Thyroid gland (tissue), 4 donors: ENCODE measurements at places on chromosomes 13 and 19. TPM values are rescaled to one million over a fixed set of nuclear protein-coding genes. Genes with fewer than 3 reads are reported as not detected.
A peak's percentile ranks its signal among the peaks of the same experiment; 100 is the strongest.

The ZNF578 gene
- total RNA-seq: 4.4 TPM

DNA sequence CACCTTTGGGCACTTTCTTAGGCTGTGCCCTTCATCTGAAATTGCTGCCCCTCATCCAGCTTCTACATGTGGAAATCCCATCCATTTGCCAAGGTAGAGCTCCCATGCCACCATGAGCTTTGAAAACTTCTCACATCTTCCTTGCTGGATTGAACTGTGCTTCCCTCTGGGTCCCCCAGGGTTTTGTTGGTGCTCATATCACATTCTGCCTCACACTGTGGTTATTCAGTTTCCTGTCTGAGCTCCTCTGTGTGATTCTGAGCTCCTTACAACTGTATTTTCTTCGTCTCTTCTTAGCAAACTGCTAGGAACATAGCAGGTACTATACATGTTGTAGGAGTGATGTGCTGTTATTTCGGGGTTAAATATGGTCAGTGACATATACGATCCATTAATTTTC is 74.9 kb upstream of the KL start:
- H3K27ac ChIP-seq: no peak overlapping the region
- no peak for DNase-seq
- H3K4me1 ChIP-seq: no peaks in the 10 kb centered on the region
- no peaks in the 10 kb centered on the region for H3K27me3 ChIP-seq
- H3K36me3 ChIP-seq: no peaks in the 10 kb centered on the region

GRCh38 chr19:17325881-17326594 is 8.6 kb downstream of the ANO8 start:
- H3K36me3 ChIP-seq: peaks cover 9% of the 10 kb centered on the region
- H3K4me1 ChIP-seq: peaks cover 22% of the 10 kb centered on the region
- H3K4me3 ChIP-seq: no peak overlapping the region
- no peaks in the 10 kb centered on the region for H3K27me3 ChIP-seq

DNA sequence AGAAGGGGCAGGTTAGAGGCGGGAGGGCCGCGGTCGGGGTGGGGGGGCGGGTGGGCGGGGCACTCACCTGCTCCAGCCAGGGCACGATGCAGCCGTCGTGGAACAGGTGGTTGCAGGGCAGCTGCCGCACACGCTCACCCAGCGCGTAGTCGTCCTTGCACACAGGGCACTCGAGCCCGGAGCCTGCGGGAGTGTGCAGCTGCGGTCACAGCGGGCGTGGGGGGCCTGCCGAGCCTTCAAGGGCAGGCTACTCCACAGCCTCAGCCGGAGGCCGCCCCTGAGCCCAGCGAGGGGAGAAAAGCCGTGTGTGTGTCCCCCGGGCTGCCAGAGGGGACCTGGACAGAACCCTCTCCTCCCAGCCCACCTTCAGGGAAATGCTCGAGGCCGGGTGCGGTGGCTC is 8.6 kb downstream of the FGF22 start:
- no peaks in the 10 kb centered on the region for H3K27me3 ChIP-seq
- peaks cover 48% of the 10 kb centered on the region for H3K36me3 ChIP-seq
- no peak overlapping the region for H3K4me3 ChIP-seq
- no peak overlapping the region for H3K27ac ChIP-seq
- no peak for DNase-seq

The CCL25 gene
- total RNA-seq: not detected

The C19orf38 gene
- not detected for total RNA-seq

The ZNF446 gene
- 30.0 TPM for total RNA-seq

The KPNA3 gene
- 29.5 TPM for total RNA-seq

The ZNF443 gene
- total RNA-seq: 4.5 TPM

- no peak overlapping the region for H3K4me3 ChIP-seq
- no peaks in the 10 kb centered on the region for H3K36me3 ChIP-seq
- DNase-seq: no peak
Measured at GRCh38 chr19:55173714-55174409, 6.2 kb downstream of the SYT5 start.

- H3K27me3 ChIP-seq: no peaks in the 10 kb centered on the region
- no peaks in the 10 kb centered on the region for H3K4me1 ChIP-seq
- H3K27ac ChIP-seq: no peak overlapping the region
- no peak overlapping the region for H3K4me3 ChIP-seq
- H3K36me3 ChIP-seq: no peaks in the 10 kb centered on the region
Measured at GRCh38 chr19:32789429-32789828, 69.9 kb downstream of the TDRD12 start.

The BIVM gene
- total RNA-seq: 16.5 TPM

The LMO7 gene
- 129 TPM for total RNA-seq

GRCh38 chr13:101264931-101265330 is 151.4 kb downstream of the NALCN start:
- H3K36me3 ChIP-seq: no peaks in the 10 kb centered on the region
- H3K4me1 ChIP-seq: no peaks in the 10 kb centered on the region
- no peak overlapping the region for H3K27ac ChIP-seq
- no peaks in the 10 kb centered on the region for H3K27me3 ChIP-seq
- no peak for DNase-seq
- no peak overlapping the region for H3K4me3 ChIP-seq

- no peaks in the 10 kb centered on the region for H3K36me3 ChIP-seq
- no peak overlapping the region for H3K4me3 ChIP-seq
- peaks cover 9% of the 10 kb centered on the region for H3K4me1 ChIP-seq
Measured at GRCh38 chr19:47560999-47561398, 11.9 kb downstream of the ZNF541 start.

GRCh38 chr13:27971236-27971645 is 2.1 kb upstream of the CDX2 start:
- no peak overlapping the region for H3K27ac ChIP-seq
- peaks cover 15% of the 10 kb centered on the region for H3K27me3 ChIP-seq
- peaks cover 18% of the 10 kb centered on the region for H3K4me1 ChIP-seq
- H3K36me3 ChIP-seq: no peaks in the 10 kb centered on the region
- no peak overlapping the region for H3K4me3 ChIP-seq
- no peak for DNase-seq

DNA sequence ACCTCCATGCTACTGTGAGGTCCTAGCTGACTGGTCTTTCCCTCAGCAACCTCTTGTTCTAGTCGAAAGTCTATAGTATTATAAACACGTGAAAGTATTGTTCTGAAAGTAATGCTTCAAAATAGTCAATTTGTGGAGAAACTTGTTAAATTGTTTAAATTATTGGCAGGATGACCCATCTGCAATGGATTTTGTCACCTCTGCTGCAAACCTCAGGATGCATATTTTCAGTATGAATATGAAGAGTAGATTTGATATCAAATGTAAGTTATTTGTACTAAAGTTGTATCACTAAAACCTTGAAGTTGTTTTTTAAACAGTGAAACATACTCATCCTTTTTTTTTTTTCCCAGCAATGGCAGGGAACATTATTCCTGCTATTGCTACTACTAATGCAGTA is 25.9 kb downstream of the UBA2 start:
- no peaks in the 10 kb centered on the region for H3K27me3 ChIP-seq
- DNase-seq: no peak
- H3K27ac ChIP-seq: no peak overlapping the region

The PEG3 gene
- total RNA-seq: 20.2 TPM

DNA sequence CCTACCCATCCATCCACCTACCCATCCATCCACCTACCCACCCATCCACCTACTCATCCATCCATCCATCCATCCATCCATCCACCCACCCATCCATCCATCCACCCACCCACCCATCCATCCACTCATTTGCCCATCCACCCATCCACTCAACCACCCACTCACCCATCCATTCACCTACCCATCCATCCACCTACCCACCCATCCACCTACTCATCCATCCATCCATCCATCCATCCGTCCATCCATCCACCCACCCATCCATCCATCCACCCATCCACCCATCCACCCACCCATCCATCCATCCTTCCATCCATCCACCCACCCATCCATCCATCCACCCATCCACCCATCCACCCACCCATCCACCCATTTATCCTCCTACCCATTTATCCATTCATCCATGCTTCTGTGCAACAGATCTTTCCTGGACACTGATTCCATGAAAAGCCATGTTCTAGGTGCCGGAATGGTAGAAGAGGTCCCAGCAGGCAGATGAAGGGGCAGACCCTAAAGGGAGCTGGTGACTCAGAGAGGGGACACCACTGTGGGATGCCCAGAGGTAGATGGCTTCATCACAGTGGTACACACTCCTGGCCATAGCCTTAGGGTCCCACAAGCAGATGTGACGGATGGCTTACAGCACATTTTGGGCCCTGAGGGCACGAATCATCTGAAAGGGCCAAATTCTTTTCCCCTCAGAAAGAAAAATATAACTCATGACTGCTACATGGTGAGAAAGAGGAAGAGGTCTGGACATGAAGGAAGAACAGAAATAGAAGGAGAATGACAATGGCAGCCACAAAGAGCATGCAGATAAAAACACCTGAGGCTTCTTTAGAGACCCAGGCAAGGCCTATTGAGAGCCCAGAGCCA is 76.0 kb downstream of the KCTD15 start:
- no peaks in the 10 kb centered on the region for H3K36me3 ChIP-seq
- H3K4me3 ChIP-seq: no peak overlapping the region
- H3K4me1 ChIP-seq: peaks cover 3% of the 10 kb centered on the region
- no peaks in the 10 kb centered on the region for H3K27me3 ChIP-seq

The FGF9 gene
- 0.13 TPM for total RNA-seq

- no peaks in the 10 kb centered on the region for H3K27me3 ChIP-seq
- no peak overlapping the region for H3K4me3 ChIP-seq
- H3K36me3 ChIP-seq: no peaks in the 10 kb centered on the region
- no peaks in the 10 kb centered on the region for H3K4me1 ChIP-seq
- H3K27ac ChIP-seq: no peak overlapping the region
Measured at GRCh38 chr13:65913173-65913572, 1317.0 kb downstream of the PCDH9 start.

The CDX2 gene
- not detected for total RNA-seq

GRCh38 chr13:21675095-21675991 is 4.5 kb downstream of the FGF9 start:
- peak; percentile 60 for DNase-seq
- H3K27ac ChIP-seq: no peak overlapping the region
- H3K4me3 ChIP-seq: peak overlapping the region; percentile 19

- no peak overlapping the region for H3K4me3 ChIP-seq
- H3K27me3 ChIP-seq: no peaks in the 10 kb centered on the region
- peaks cover 11% of the 10 kb centered on the region for H3K4me1 ChIP-seq
- DNase-seq: no peak
- H3K36me3 ChIP-seq: no peaks in the 10 kb centered on the region
Measured at GRCh38 chr13:40370661-40371060, 295.8 kb downstream of the FOXO1 start.

- no peak overlapping the region for H3K4me3 ChIP-seq
- H3K36me3 ChIP-seq: no peaks in the 10 kb centered on the region
- H3K27me3 ChIP-seq: no peaks in the 10 kb centered on the region
Measured at GRCh38 chr13:87129602-87130300, 541.4 kb upstream of the SLITRK5 start.

GRCh38 chr13:110980921-110981320 is 66.1 kb upstream of the ANKRD10 start:
- no peak for DNase-seq
- H3K36me3 ChIP-seq: no peaks in the 10 kb centered on the region
- H3K4me3 ChIP-seq: no peak overlapping the region
- no peaks in the 10 kb centered on the region for H3K27me3 ChIP-seq
- H3K4me1 ChIP-seq: no peaks in the 10 kb centered on the region

The IRS2 gene
- 12.9 TPM for total RNA-seq

DNA sequence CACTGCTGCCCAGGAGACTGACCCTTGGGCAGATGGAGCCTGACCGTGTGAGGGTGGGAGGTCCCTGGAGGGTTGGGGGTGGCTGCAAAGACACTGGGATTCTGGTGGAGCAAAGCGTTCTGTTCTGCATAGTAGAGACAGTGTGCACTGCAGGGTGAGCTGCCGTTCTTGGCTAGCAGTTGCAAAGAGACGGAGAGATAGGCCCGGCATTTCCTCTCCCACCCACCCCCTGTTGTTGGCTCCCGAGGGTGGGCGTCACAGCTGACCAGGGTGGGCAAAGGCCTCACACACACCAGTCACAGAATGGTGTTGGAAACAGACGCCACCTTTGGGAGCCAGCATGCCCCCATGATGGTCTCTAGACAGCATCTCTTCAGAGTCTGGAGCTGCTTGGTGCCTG is 11.4 kb downstream of the TMEM255B start:
- no peak for DNase-seq
- H3K4me3 ChIP-seq: no peak overlapping the region
- no peaks in the 10 kb centered on the region for H3K36me3 ChIP-seq
- H3K4me1 ChIP-seq: no peaks in the 10 kb centered on the region
- no peak overlapping the region for H3K27ac ChIP-seq
- no peaks in the 10 kb centered on the region for H3K27me3 ChIP-seq

DNA sequence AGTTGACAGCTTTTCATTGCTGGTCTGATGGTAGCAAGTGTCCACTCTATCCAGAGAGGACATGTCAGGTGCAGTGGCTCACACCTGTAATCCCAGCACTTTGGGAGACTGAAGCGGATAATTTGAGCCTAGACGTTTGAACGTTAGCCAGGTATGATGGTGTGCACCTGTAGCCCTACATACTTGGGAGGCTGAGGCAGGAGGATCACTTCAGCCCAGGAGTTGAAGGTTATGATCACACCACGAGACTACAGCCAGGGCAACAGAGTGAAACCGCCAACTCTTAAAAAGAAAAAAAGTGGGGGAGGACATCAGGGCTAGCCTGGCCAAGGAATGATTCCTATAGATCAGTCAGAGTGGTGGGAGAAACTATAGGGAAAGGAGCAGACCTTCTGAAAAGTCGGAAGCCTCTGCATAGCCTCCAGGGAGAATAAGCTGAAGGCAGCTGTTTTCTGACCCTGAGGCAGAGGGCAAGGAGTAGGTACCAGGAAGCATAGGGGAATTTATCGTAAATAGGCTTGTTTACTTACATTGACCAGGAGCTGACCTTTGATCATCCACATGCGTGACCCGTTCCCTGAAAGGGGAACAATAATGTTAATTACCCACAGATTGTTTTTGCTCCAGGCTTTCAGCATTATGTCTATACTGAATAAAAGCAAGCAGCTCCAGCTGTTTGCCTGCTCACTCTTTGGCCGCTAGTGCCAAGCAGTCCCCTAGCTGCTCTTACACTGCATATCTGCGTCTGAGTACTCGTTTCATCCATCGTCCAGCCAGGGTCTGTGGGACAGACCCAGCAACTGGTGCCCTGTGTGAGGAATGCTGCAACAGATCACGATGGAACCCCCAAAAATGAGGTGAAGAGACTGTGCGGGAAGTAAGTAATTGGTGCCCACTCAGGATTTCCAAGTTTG is 161.6 kb downstream of the RNF17 start:
- peaks cover 12% of the 10 kb centered on the region for H3K4me1 ChIP-seq
- H3K36me3 ChIP-seq: no peaks in the 10 kb centered on the region
- no peak for DNase-seq
- no peak overlapping the region for H3K27ac ChIP-seq
- no peaks in the 10 kb centered on the region for H3K27me3 ChIP-seq
